ENCODE measurements at places on chromosomes 12 and 14. TPM values are rescaled to one million over a fixed set of nuclear protein-coding genes. Genes with fewer than 3 reads are reported as not detected.

GRCh38 chr14:99157676-99158075 is 114.3 kb downstream of the BCL11B start:
- H3K4me1 ChIP-seq: peaks cover 16% of the 10 kb centered on the region
- H3K36me3 ChIP-seq: no peaks in the 10 kb centered on the region
- H3K27ac ChIP-seq: no peak overlapping the region
- peak; percentile 21 for DNase-seq
- H3K27me3 ChIP-seq: no peaks in the 10 kb centered on the region

DNA sequence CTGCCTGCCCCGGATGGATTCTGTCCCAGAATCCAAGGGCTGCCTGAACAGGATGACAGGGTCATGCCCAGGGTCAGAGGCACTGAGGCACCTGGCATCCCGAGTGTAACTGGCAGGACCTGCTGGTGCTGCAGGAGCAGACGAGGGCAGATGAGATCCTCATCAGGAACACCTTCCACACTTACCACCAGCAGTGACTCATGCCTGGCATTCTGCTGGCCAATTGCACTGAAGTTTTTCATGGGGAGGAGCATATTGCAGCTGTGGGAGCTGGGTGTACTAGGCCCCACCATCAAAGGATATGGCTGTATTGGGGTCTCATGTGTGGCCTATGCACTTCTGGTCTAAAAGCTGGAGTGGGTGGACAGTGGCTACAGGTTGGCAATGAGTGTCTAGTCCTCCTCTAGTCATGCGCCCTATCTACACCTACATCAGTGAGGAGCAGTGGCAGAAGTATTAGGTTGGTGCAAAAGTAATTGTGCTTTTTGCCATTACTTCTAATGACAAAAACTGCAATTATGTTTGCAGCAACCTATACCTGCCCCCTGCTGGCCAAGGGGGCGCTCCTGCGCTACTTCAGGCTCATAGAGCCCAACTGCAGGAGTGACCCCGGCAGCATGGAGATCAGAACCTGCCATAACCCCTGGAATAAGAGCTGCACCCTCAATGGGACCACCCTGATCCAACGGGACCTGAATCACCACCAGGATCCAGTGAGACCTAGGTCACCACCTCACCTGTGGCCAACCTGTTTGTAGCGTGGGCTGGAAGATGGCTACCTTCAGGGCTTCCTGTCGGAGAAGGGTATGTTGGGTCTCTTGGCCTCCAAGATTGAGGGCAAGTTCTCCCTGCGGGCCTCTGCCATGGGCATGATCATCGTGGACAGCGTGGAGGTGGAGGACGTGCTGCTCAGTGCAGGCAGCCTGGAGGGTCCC is 8.0 kb upstream of the C12orf42 start:
- no peak overlapping the region for H3K4me3 ChIP-seq
- no peaks in the 10 kb centered on the region for H3K36me3 ChIP-seq
- no peaks in the 10 kb centered on the region for H3K27me3 ChIP-seq
- no peaks in the 10 kb centered on the region for H3K4me1 ChIP-seq
- DNase-seq: no peak

Gene C3AR1
- 1.5 TPM for total RNA-seq

Gene CD9
- total RNA-seq: 548 TPM

- no peaks in the 10 kb centered on the region for H3K36me3 ChIP-seq
- peaks cover 80% of the 10 kb centered on the region for H3K4me1 ChIP-seq
- H3K4me3 ChIP-seq: no peak overlapping the region
- H3K27me3 ChIP-seq: no peaks in the 10 kb centered on the region
- no peak for DNase-seq
Measured at GRCh38 chr14:93007225-93007997, 84.5 kb downstream of the CHGA start.

DNA sequence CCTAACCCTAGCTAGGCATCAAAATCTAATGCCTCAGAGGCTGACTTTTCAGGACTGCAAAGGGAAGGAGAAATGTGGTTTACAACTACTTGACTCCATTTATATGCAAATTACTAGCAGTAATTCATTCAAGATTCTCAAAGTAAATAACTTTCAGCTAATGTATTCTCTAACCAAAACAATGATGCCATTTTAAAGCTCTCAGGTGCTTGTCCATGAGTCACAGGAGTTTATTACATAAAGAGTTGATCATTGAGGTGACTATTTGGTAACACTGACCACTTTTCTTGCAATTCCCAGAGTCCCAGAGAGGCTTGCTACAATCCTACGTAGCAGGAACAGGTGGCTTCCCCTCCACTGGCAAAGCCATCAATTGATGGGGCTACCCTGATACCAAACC is 109.0 kb upstream of the SLC35F4 start:
- no peak for DNase-seq
- no peak overlapping the region for H3K27ac ChIP-seq
- H3K4me3 ChIP-seq: no peak overlapping the region
- H3K27me3 ChIP-seq: no peaks in the 10 kb centered on the region

Gene LIN7A
- 0.47 TPM for total RNA-seq

DNA sequence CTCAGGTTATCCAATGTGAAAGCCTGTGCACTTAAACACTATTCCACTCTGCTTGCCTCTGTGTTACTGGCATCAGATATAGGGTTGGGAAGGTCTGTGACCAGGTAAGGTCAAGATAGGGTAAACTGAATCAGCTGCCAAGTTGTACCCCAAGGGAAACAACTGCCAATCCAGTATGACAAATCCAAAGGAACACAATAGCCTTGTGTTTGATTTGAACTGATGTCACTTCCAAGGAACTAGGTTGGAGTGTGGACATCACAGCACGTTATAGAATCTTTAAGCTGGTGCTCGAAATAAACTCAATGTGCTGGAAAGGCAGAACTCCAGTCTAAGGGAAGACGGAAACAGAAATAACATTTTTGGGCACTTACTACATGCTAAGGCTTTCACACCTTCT is 223.4 kb upstream of the BTG1 start:
- no peaks in the 10 kb centered on the region for H3K27me3 ChIP-seq
- no peaks in the 10 kb centered on the region for H3K36me3 ChIP-seq
- no peak for DNase-seq
- no peak overlapping the region for H3K27ac ChIP-seq

Gene ACVRL1
- 43.4 TPM for total RNA-seq

Gene KRT8
- 49.4 TPM for total RNA-seq

GRCh38 chr12:93970900-93971688 is 177.3 kb upstream of the PLXNC1 start:
- no peak overlapping the region for H3K27ac ChIP-seq
- no peaks in the 10 kb centered on the region for H3K27me3 ChIP-seq
- H3K4me3 ChIP-seq: no peak overlapping the region
- DNase-seq: no peak
- H3K36me3 ChIP-seq: no peaks in the 10 kb centered on the region

DNA sequence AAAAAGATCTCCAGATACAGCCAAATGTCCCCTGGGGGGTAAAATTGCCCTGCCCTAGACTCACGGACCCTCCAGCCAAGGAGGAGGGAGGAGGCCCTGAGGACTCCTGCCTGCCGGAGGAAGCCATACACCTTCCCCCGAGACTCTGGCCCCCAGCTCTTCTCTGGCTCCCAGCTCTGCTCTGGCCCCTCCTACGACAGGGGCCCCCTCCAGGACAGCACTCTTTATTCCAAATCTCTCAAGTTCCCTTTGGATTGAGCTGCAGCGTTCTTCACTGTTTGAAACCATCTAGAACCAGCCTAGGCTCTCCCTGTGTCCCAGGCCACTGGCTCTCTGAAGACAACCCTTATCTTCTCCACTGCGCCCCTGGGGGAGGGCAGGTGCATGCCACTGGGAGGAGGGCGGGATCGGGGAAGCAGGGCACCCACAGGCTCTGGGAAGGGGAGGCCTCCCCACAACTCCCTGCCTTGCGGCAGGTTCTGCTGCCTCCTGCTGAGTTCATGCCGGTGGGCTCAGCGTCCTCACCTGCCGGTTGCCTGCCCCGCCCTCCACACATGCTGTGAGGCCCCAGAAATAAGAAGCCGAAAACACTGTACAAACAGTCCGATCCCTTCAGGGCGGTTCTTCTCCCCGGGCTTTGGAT is 112.7 kb downstream of the DICER1 start:
- H3K4me1 ChIP-seq: no peaks in the 10 kb centered on the region
- no peak overlapping the region for H3K4me3 ChIP-seq
- no peaks in the 10 kb centered on the region for H3K36me3 ChIP-seq
- peak; percentile 67 for DNase-seq

Gene HOXC9
- 6.5 TPM for total RNA-seq

- no peaks in the 10 kb centered on the region for H3K36me3 ChIP-seq
- no peak overlapping the region for H3K4me3 ChIP-seq
- no peak for DNase-seq
- H3K27me3 ChIP-seq: no peaks in the 10 kb centered on the region
- H3K27ac ChIP-seq: no peak overlapping the region
- no peaks in the 10 kb centered on the region for H3K4me1 ChIP-seq
Measured at GRCh38 chr14:57785058-57785457, 80.8 kb downstream of the SLC35F4 start.

Gene KRT7
- total RNA-seq: 140 TPM

- H3K4me3 ChIP-seq: no peak overlapping the region
- no peak for DNase-seq
- H3K27ac ChIP-seq: no peak overlapping the region
- H3K27me3 ChIP-seq: peaks cover 11% of the 10 kb centered on the region
- H3K4me1 ChIP-seq: no peaks in the 10 kb centered on the region
Measured at GRCh38 chr12:115755725-115756085, 521.8 kb downstream of the MED13L start.

GRCh38 chr14:45177076-45177475 is 41.3 kb downstream of the FANCM start:
- H3K27ac ChIP-seq: no peak overlapping the region
- H3K36me3 ChIP-seq: no peaks in the 10 kb centered on the region
- H3K4me3 ChIP-seq: no peak overlapping the region
- no peaks in the 10 kb centered on the region for H3K4me1 ChIP-seq

Gene CNTN1
- total RNA-seq: 21.7 TPM

Gene SFSWAP
- total RNA-seq: 48.0 TPM

Gene CLECL1
- total RNA-seq: not detected

DNA sequence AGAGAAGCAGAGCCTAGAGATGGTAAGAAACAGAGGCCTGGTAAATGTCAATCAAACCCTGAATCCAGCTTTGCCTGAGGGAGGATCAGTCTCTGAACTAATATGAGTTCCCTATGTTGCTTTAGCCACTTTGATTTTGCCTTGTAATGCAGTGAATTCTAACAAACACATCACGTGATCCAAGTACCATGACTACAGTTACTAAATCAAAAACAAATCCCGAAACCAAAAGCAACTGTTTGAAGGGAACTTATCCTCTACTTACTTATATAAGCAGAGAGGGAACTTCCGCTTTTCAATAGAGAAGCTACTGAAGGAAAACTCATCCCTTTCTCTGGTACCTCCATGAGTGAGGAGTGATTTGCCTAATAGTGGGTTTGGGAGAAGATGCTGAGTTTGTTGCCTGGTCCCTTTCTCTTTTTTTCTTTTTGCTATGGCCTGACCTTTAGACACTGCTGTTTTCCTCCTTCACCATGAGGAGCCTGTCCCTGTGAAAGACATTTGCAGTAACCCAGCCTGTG is 7.7 kb upstream of the PPTC7 start:
- H3K27ac ChIP-seq: peak overlapping the region; percentile 61
- peaks cover 21% of the 10 kb centered on the region for H3K4me1 ChIP-seq
- no peaks in the 10 kb centered on the region for H3K27me3 ChIP-seq
- no peak for DNase-seq
- no peak overlapping the region for H3K4me3 ChIP-seq

GRCh38 chr14:105848570-105848969 is 322.2 kb downstream of the TMEM121 start:
- H3K27ac ChIP-seq: no peak overlapping the region
- H3K36me3 ChIP-seq: no peaks in the 10 kb centered on the region
- H3K27me3 ChIP-seq: no peaks in the 10 kb centered on the region
- no peak overlapping the region for H3K4me3 ChIP-seq
- DNase-seq: no peak
- no peaks in the 10 kb centered on the region for H3K4me1 ChIP-seq

- no peaks in the 10 kb centered on the region for H3K4me1 ChIP-seq
- no peak overlapping the region for H3K4me3 ChIP-seq
- DNase-seq: no peak
- H3K27me3 ChIP-seq: no peaks in the 10 kb centered on the region
- no peak overlapping the region for H3K27ac ChIP-seq
- no peaks in the 10 kb centered on the region for H3K36me3 ChIP-seq
Measured at GRCh38 chr12:60501124-60501729, 905.4 kb downstream of the SLC16A7 start.

- H3K27me3 ChIP-seq: no peaks in the 10 kb centered on the region
- no peaks in the 10 kb centered on the region for H3K36me3 ChIP-seq
- DNase-seq: no peak
- H3K4me1 ChIP-seq: peaks cover 23% of the 10 kb centered on the region
- H3K4me3 ChIP-seq: no peak overlapping the region
- H3K27ac ChIP-seq: no peak overlapping the region
Measured at GRCh38 chr12:32104572-32105355, 1.9 kb upstream of the BICD1 start.

- H3K36me3 ChIP-seq: no peaks in the 10 kb centered on the region
- DNase-seq: peak; percentile 42
- peaks cover 44% of the 10 kb centered on the region for H3K4me1 ChIP-seq
- no peak overlapping the region for H3K27ac ChIP-seq
- H3K4me3 ChIP-seq: no peak overlapping the region
Measured at GRCh38 chr12:122104844-122105243, 26.3 kb downstream of the MLXIP start.
